ENCODE measurements at places on chromosomes 2 and 18. TPM values are rescaled to one million over a fixed set of nuclear protein-coding genes. Genes with fewer than 3 reads are reported as not detected.

The VWC2L gene
- total RNA-seq, result not detected

The RAB6C gene
- total RNA-seq, result not detected

The SLC30A3 gene
- 2.1 TPM for total RNA-seq

The ALPI gene
- total RNA-seq, result not detected

The COL3A1 gene
- total RNA-seq, result 0.13 TPM

The CFAP210 gene
- total RNA-seq, result not detected

The MZT2A gene
- 110 TPM for total RNA-seq

The LCT gene
- 0.41 TPM for total RNA-seq

The CTLA4 gene
- 118 TPM for total RNA-seq
